ENCODE measurements at places on chromosomes 7 and 10.
A peak's percentile ranks its signal among the peaks of the same experiment; 100 is the strongest.

- peak; percentile 12 for DNase-seq
Observed at GRCh38 chr10:87925570-87925969, 62.1 kb downstream of the PTEN start.

- no peak for DNase-seq
Observed at GRCh38 chr10:75066271-75066670, 45.2 kb upstream of the SAMD8 start.

DNA sequence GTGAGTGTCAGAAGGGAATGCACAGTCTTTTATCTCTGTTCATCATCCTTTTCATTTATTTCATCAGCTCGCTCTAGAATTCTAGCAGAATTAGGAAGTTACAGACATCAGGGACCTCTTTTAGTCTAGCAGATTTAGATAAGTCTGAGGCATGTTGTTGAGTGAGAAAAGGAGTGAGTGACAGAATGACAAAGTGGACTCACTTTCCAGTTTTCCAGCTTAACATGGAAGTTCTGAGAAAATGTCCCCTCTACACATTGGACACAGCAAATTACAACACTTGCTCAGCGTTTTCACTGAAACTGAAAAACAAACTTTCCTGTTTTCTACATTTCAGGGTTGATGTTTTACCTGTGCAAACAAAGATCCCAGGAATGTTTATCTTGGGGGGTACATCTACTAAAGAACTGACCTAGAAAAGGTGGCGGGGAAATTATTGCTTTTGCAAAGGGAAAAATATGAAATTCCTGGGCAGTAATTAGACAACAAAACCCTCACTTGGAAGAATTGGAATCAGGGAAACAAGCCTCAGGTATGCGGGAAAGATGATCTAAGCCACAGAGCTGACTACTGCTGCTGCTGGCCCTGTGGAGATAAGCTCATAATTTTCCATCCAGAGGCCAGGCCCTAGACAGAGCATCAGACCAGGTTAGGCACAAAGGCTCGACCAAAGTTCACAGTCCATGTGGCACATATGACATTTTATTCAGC is 14.6 kb upstream of the CYP3A5 start:
- DNase-seq, result no peak

DNA sequence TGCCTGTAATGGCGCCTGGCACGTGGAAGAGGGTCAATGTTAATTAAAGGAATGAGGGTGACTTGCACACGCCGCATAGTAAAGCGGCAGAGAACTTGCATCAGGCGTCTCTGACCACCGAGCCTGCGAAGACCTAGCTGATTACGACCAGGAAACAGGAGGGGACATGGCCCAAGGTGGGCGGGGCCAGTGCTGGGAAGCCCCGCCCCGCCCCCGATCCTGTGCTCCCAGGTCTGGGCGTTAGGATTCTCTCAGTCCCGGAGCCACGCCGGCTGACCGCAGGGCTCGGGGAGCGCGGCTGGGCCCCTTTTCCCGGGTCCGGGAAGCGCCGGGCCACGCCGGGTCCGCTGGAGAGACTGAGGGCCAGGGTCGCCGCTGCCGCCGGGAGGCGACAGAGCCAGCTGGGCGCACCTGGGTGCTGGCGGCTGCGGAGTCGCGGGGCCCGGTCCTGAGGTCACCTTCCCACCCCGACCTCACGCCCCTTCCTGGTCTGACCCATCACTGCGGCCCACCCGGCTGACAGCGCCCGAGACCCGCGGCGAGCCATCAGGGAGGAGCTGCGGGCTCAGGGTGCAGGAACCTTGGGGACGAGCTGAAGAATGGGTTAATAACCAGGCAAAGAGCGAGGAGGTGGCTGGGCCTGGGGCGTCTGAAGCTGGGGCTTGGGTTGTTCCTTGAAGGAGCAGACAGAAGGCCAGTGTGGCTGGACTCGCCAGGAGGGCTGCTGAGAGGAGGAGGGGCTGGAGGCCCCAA is 23.0 kb upstream of the GRID1 start:
- peak; percentile 93 for DNase-seq

- DNase-seq, result peak; percentile 74
Observed at GRCh38 chr10:16242859-16243613, 193.8 kb upstream of the PTER start.

- no peak for DNase-seq
Observed at GRCh38 chr10:22993314-22993713, 65.5 kb downstream of the ARMC3 start.

GRCh38 chr10:96311180-96311715 is 7.0 kb downstream of the DNTT start:
- DNase-seq, result no peak

DNA sequence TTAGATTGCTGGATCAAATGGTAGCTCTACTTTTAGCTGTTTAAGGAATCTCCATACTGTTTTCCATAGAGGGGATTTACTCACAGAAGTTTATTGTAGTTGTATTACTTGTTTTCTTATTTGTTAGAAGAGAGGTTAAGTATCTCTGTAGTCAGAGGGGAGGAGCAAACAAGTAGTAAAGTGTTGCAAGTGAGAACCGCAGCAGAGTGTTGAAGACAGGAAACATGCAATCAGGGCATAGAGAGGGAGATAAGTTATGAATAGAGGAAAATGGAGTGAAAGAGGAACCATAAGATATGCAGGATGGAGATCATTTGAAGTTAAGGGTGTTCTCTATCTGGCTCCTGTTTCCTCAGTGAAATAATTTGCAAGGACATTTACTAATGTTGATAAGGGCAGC is 331.4 kb upstream of the TMEM229A start:
- DNase-seq, result no peak

DNA sequence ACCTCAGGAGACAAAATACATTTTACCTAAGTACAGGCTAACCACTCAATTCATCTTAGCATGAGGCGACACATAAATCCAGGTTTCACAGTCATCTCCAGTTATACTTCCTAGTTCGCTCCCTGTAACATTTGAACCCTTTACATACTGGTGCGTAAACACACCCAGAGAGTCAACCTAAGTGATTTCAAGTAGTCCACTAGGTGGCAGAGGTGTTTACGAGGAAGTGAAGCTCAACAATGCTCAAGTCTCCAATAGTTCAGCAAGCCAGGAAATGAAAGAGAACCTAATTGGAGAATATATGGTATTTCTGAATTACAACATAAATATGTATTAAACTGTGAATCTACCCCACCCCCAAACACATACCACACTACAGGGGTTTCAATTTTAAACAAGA is 76.3 kb upstream of the ABCB5 start:
- DNase-seq, result peak; percentile 24

DNA sequence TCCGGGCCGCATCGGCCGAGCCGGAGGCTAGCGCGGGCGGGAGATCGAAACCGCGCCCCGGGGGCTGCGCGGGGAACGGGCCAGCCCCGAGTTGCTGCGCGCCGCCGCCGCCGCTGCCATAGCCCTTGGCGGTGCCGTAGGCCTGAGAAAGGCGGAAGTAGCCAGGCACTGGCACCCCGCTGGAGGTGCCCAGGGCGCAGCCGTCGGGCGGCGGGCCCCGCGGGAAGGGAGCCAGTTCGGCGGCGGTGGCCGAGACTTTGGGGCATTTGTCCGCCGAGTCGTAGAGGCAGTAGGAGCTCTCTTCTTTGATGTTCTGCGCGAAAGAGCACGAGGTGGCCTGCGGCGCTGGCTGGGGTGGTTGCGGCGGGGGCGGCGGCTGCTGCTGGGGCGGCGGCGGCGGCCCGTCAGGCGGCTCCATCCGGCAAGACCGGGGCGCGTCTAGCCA is 587 bp downstream of the HOXA10 start:
- peak; percentile 39 for DNase-seq

DNA sequence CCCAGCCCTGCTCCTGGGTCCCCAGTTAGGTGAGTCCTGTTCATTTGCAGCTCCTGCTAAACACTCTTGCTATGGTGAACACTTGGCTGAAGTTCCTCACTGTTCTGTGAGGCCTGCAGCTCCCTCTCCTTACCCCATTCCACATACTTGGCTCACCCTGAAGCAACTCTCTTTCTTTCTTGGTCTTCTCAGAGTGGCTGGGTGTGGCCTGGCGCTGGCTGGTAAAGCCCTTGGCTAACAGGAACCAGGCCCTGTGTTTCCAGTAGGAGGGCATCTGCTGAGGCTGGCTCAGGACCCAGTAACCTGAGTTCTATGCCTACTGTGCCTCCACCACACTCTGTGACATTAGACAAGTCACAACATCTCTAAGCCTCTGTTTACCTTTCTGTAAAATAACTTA is 53.1 kb upstream of the COL13A1 start:
- DNase-seq, result no peak

DNA sequence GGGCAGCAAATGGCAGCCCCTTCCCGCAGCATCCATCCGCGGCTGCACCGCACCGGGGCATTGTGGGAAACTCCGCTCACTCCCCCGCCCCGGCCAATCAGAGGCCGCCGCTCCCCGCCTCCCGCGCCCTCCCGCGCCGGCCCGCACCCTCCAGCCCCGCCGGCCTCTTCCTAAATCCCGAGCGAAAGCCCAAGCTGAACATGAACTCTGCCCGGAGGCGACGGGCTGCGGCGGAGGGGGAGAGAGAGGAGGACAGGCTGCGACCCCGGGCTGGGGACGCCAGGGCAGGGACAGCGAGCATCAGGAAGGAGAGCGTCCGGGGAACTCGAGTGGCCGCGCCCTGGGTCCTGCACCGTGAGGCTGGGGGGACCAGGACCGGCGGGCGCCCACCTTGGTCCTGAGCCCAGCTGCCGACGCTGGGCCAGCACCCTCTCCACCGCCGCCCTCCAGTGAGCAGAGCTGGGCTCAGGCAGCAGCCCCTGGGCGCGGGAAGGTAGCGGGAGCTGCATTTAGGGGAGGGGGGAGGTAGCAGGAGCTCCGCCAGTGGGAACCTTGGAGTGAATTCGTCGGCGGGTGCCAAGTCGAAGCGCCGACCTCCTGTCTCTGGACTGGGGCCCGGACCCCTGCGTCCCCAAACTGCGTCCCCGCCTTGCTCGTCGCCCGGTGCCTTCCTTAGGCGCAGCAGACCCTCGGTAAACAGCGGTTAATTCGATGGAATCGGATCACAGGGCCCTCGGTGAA is at the start of gene DGKI:
TSS of gene DGKI (minus strand) at position 148 of the 741 bp plus-strand sequence.
- DNase-seq, result peak; percentile 78

- DNase-seq, result no peak
Observed at GRCh38 chr7:65992526-65992925, 10.5 kb upstream of the GUSB start.

GRCh38 chr10:17673471-17674061 is 29.6 kb downstream of the STAM start:
- DNase-seq, result peak; percentile 33

- DNase-seq, result no peak
Observed at GRCh38 chr10:604716-605631, 84.5 kb downstream of the DIP2C start.

DNA sequence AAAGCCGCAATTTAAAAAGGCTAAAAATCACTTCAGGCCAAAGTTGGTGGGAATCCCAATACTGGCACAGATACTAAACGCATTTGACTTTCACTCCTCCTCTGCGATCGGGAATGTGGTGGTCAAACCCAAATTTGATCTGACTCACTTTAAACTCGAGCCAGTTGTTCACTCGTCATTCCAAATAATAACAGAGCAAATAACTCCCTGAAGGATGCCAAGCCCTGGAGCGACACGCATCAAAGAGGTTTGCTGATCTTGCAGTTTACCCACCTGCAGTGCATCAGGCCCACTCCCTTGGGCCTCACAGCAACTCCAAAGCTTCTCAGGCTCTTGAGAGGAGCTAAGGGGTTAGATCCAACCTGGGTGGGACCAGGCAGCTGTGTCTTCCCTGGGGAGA is 12.2 kb downstream of the PTN start:
- no peak for DNase-seq

DNA sequence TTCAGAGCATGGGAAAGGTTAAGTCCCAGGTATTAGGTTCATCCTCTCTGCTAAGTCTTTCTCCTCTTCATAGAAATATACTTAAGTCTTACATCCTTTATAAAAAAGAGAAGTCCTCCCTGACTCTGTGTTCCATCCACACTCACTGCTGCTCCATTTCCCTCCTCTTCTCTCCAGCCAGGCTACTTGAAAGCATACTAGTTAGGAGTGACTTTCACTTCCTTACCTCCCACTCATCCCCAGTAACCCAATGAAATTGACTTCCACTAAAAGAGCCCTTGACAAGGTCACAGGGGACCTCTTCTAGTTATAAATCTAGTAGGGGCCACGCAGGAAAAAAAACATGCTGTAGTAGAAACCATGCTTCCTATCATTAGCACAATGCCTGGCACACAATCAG is 133.1 kb upstream of the AGK start:
- no peak for DNase-seq

- no peak for DNase-seq
Observed at GRCh38 chr7:100887516-100888290, 1.8 kb downstream of the UFSP1 start.

GRCh38 chr7:157208571-157209413 is 70.1 kb downstream of the UBE3C start:
- no peak for DNase-seq
